ENCODE measurements at places on chromosomes 7 and 10.

GRCh38 chr10:89404104-89405047 is 10.0 kb upstream of the IFIT5 start:
- no peak for DNase-seq

DNA sequence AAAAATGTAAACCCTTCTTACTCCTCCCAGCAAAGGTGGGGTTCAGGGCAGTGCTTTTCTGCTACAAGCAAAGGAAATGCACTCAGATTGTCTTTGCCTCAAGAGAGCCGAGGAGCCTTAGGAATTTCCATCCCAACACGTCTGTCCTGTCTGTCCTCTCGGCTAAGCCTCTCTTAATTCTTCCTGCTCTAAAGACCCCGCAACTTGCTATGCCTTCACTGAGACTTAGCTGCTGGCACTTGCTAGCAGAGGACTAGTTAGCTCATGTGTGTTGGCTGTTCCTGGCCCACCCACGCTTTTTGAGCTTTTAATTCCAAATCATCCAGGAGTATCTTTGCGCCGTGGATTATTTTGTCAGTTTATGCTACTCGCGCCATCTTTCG is 481 bp upstream of the NPM3 start:
- DNase-seq: no peak

DNA sequence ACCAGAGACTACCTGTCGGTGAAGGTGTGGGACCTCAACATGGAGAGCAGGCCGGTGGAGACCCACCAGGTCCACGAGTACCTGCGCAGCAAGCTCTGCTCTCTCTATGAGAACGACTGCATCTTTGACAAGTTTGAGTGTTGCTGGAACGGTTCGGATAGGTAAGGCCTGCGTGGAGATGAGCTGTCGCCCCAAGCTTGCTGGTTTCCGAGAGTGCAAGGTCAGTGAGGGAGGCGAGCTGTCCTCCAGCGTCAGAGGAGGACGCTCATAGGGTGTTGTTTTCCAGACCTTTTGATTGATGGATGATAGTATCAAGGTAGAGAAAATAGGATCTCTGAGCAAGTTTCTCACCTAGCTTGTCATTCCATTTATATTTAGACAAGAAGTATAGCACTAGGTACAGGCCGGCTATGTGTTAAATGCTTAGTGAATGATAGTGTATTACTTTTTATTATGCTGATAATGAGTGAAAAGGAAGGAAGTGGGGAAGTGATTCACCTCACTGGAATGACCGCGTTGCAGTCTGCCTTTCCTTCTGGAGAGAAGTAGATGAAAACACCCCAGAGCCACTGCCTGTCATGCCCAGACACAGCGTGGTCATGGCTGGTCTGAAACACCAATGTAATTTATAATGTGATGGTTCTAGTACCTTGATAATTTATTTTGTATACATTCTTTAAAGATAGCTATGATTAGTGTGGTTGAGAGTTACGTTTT is 33.9 kb downstream of the BNIP3 start:
- no peak for DNase-seq

DNA sequence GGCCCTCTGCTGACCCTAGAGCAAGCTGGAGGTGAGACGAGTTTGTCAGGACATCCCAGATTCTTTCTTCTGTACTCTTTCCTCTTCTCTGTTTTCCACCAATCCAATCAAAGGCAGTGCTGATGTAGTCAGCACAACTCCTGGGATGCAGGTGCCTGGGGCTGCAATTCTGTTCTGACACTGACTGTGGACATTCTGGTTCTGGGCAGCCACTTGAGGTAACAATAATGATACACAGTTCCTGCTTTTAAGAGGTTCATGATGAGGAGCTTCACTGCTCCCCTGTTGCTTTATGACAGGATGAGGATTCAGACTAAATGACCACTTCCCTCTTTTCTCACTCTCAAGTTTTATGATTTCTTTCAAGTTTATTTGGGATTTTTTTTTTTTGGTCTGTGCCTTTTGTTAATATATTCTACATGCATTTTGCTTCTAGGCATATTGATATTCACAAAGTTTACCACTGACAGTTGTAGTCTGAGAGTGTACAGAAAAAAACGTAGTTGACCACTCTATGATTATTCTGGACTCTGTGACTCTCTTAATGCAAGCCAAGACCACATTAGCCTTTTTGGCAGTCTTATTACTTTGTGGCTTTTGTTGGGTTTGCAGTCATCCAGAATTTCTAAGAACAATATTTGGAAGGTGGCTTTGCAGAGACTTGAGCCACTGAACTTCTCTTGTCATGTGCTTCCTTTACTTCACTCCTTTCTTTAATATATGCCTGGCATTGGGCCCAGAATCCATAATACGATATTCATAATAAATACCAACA is 247.6 kb downstream of the AUTS2 start:
- DNase-seq: no peak

DNA sequence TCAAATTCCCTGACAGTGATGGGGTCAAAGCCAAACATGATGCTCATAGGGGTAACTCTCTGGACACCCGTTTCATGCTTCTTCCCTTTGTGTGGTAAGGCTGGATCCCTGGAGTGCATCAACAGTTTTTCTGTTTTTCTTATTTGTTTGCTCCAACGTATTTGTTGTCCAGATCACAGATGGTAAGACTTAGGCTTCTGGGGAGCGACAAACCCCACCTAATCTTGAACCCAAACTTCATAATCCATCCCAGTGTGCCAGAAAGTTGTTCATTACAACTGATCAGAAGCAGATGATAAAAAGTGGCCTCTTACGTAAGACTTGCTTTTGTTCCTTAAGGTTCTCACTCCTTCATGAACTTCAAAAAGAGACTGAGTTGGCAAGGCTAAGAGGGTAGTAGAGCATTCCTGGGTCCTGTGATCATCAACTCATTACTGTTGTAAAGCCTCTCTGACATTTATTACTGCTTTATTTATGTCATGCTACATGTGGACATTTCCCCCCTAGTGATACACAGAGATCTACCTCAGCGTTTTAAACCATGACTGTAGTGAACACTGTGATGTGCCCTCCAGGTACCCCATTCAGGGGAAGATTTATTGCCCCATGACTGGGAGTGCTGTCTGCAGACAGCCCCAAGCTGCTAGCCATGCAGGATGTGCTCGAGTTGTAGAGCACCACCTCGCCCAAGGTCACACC is 125.6 kb downstream of the CCDC71L start:
- DNase-seq: no peak

DNA sequence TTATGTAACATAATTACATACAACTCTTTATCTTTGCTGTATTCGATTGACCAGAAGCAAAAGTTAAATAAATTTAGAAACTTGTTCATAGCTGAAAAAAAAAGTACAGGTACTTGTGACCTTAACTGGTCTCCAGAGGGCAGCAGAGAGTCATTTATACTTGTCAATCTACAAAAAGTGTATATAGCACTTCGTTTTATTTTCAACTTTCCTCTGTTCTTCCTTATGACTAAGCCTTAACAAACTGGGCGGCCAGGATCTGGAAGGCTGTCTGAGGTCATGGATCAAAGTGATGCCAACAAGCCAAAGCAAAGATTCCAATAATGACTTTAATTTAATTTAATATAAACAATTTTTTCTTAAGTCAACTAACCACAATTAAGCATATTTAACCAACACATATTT is 29.8 kb downstream of the C10orf67 start:
- DNase-seq: peak; percentile 61

GRCh38 chr10:130360826-130361311 is 224.7 kb downstream of the GLRX3 start:
- DNase-seq: no peak

DNA sequence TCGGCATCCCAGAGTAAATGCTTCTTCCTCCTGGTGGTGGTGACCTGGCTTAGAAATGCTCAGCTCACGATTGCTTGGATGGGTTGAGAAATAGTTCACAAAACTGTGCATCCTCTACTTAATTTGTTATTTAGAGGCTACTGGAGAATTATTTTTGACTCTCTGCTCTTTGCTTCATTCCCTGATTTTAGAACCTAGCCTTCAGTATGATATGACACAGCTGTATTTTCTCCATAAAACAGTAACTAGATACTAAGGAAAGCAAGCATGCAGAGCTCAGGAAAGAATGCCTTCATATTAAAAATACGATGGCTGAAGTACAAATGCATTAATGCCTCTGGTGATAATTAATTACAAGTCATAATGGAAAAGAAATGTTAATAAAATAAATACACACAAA is 602.0 kb upstream of the COBL start:
- DNase-seq: no peak

GRCh38 chr7:55531536-55531935 is 40.8 kb downstream of the VOPP1 start:
- DNase-seq: no peak

GRCh38 chr7:16656141-16656540 is 10.2 kb downstream of the BZW2 start:
- DNase-seq: no peak

DNA sequence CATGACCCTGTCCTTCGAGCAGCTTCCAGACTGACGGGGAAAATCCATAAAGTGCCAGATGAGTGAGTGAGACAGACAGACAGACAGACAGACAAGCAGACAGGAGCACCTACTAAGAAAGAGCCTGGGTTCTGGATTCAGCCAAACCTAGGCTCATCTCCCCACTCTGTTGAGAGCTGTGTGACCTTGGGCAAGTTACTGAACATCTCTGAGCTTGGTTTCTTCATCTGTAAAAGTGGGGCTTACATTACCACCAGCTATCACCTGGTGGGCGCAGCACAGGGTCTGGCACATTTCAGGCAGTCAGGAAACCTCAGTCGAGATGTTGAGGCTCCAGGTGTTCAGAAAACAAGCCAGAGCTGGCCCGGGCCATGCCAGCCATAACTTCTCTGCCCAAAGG is 37.6 kb downstream of the C10orf105 start:
- no peak for DNase-seq

GRCh38 chr10:72365106-72365895 is 10.6 kb upstream of the DNAJB12 start:
- no peak for DNase-seq

DNA sequence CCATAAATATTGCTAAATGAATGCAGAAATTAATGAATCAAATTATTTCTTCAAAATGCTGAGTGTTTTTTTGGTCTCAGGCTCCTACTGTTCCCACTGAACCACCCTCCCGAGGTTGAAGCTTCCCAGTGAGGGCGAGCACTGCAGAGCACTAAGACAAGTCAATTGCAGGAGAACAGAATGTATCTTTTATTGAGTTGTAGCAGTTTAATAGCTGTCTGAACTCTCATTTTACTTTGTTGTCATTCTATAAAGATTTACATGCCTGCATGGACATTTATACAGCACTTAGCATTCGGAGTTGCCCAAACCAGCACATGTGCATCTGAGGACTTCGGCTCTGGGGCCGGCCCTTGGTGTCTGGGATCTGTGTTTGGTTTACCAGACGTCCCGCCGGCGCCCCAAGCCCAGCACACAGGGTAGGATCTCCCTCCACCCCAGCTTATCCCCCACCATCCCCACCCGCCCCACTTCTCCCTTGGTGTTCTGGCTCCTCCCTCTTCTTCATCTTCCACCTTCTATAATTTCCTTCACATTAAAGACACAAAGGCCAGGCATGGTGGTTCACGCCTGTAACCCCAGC is 211.0 kb upstream of the SH2B2 start:
- no peak for DNase-seq

DNA sequence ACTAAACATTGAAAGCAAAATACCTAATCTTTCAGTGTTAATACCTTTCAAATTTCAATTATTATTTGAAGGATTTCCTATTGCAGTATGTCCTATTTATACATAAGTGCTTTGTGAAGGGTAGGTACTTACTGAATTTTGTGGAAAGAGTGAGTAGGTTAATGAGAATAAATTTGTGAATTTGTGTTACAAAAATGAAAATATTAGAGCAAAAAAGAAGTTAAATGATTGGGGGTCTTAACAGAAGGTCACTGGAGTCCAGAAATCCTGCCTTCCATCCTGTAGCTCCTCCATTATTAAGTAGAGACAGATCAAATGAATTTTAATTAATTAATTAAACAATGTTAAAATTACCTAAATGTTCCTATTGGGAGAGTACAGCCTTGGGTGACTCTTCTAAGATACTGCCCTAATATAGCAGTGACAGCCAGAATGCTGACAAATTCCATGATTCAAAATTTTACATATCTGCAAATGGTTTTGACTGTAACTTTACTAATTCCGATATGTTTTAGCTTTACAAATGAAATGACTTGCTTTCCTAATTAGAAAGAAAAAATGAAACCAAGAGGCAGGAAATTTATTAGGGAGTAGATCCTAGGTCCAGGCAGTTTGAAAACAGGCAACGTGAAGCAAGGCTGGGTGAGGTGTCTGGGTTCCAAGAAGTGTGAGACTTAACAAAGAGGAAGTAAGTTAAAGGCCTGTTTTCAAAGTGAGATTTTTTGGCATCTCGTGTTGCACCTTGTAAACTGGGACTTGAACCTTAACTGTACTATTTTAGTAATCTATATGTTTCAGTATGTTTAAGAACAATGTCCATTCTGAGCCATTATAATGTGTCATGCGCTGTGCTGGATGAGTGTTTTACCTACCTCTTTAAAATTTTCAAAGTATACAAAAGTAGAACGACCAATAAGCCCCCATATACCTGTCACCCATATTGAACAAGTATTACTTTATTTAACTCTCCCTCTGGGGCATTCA is 1.5 kb downstream of the PIK3CG start:
- DNase-seq: no peak

GRCh38 chr7:34208878-34209621 is 303.7 kb downstream of the BMPER start:
- no peak for DNase-seq

DNA sequence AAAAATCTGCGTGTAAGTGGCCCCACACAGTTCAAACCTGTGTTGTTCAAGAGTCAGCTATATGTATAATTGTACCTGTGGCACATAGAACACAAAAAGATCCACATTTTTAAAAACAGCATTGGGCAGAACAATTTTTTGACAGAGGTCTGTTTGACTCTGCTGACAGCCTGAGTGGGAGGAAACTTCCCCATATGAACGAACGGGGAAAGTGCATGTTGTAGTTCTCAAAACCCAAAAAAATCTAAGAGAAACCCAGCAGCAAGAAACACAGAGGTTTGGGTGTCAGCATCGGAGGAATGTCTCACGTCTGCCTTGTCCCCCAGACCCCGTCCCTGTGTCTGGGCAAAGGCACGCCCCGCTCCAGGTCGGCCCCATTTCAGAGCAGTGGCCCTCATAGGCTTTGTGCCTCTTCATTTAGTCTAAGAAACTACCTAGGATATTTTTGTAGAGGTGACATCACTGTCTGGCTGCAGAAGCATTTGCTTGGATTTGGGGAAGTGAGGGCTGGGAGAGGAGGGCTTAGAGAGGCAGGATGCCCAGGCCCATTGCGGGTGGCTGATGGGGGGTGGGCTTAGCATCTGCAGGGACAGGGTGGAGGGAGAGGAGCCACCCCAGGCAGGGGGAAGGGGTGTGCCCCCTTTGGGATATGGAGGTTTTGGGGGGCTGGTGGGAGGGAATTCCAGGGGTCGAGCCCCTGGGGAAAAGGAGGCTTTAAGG is 11.0 kb downstream of the CUX1 start:
- DNase-seq: no peak

- no peak for DNase-seq
These were observed 75.6 kb downstream of the SLC37A3 start for GRCh38 chr7:140322759-140323158.

DNA sequence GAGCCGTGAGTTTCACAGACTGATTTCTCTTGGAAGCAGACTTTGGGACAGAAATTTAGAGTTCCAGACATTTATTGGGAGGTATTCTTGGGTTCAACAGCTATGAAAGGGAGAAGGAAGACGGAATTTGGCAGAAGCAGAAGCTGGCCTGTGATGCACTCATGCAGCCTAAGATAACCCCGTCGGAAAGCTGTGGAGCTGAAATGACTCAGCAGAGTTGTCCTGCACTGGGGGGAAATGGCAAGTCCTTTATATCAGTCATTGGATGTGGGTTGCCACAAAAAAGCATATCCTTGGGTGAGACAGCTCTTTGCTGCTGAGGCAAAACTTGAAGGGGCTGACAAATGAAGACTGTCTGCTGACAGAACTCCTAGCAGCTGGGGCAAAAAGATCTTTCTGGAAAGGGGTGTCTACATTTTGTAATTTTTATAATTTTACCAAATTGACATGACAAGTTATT is 11.5 kb upstream of the MICU1 start:
- DNase-seq: no peak

Data from stimulated activated CD4-positive, alpha-beta T cell treated with anti-CD3 and anti-CD28 coated beads, TNF-alpha, amount 100 ng/mL, for 24 hours (primary cell).